ENCODE measurements at places on chromosomes 16 and 17.

GRCh38 chr17:76104896-76105231 lies 1.3 kb upstream of the EXOC7 start:
- DNase-seq, result no peak

DNA sequence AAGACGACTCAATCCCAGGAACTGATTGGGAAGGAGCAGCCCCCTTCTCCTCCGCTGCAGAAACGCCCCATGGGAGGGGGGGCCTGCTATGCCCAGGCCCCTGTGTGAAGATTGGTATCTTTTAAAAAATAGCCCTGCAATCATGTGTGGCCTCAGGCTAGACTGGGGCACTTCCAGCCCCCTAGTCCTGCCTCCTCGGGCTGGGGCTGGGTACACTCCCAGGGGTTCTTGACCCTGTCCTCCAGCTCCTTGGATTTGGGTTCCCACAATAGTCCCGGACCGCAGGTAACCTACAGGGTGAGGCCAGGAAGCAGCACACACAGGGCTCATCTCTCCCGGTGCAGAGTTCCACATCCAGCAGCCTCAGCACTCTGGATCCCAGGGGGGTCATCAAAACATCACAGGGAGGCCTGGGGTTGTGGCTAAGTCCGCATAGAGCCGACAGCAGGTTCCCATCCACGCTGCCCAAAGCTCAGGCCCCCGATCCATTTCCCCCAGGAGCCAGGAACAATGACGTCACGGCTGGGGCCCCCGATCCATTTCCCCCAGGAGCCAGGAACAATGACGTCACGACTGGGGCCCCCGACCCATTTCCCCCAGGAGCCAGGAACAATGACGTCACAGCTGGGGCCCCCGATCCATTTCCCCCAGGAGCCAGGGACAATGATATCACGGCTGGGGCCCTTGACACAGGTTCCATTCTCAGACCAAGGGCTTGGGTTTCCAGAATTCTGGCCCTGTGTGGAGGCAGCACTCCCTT lies 202.4 kb downstream of the IRF8 start:
- no peak for DNase-seq

DNA sequence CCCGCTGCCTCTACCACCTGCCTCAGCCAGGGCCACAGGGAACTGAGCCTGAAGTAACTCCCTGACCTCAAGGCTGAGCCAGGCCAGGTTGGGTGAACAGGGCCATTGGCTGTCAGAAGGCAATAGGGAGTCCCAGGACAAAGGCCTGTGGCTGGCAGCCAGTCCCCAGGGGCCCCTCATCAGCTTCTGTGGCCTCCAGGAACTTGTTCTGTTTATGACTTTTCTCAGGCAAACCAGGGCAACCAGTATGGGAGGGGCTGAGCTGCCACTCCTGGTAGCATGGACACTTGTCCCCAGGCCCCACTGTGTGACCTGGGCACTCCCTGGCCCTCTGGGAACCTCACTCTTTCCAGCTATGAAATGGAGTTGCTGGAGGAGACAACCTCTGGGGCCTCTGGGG lies 40.1 kb downstream of the CPNE2 start:
- DNase-seq, result no peak

DNA sequence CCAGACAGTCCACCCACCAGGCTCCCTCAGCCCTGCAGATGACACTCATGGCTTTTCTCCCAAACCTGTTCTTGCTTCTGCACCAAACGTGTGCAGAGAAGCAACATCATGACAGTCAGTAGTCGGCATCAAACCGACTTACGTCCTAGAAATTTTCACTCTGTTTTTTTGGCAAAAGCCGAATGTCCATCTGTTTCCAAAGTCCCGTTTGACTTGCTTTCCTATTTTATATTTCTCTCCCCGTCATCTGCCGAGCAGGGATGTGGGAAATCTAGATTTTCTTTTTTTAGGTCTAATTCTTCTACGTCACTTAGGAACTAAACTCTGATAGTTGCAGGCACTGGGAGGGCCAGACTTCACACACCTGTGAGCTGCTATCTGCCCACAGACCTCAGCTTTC lies 104.9 kb downstream of the RMI2 start:
- DNase-seq, result no peak

GRCh38 chr17:42538482-42538881 lies 2.4 kb downstream of the NAGLU start:
- no peak for DNase-seq

DNA sequence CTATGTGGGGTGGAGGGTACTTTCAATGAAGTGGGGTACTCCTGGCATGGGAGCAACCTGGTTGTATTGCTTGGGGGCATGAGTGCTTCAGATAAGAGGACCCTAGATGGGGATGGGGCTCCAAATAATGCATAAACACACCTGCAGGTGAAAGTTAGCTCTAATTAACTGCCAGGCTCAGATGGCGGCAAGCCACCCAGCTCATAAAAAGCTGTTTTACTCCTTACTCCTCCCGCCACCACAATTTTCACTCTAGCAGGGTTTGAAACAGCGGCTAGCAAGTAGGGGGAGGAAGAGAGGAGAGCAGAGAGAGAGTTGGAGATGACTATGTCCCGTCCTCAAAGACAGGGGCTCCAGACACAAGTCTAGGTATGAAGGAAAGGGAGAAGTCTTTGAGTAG lies 117.7 kb upstream of the WSCD1 start:
- DNase-seq, result no peak

All from HuH-7.5 (cell line).